ENCODE measurements at places on chromosomes 2 and 18.

DNA sequence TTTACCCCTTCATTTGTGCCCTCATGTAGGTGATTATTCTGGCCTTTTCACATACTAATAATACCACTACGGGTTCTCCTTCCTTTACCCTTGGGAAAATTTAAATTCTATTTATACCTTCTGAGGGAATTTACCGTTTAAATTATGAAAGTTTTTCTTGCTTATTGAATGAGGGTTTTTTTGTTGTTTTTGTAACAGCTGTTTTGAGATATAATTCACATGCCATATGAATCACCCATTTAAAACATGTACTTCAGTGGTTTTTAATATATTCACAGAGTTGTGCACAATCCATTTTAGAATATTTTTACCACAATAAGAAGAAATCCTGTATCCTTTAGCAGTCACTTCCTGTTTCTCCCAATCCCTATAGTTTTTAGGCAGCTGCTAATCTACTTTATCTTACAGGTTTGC is 54.7 kb downstream of the EML4 start:
- DNase-seq, result no peak

- no peak for DNase-seq
Measured at GRCh38 chr2:214651451-214651850, 158.0 kb downstream of the BARD1 start.

DNA sequence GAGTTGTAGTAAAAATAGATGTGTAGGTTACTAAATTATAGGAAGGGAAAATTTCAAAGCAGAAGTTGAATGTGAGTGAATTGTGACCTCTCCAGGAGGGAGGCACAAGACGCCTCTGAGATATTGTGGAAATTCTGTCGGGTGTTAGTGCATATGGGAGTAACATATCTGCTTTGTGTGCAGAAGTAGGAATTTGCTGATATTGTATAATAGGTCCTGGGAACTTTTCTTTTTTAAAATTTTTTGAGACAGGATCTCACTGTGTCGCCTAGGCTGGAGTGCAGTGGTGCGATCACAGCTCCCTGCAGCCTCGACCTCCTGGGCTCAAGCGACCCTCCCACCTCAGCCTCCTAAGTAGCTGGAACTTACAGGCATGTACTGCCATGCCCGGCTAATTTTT is 34.7 kb downstream of the UBXN4 start:
- no peak for DNase-seq

DNA sequence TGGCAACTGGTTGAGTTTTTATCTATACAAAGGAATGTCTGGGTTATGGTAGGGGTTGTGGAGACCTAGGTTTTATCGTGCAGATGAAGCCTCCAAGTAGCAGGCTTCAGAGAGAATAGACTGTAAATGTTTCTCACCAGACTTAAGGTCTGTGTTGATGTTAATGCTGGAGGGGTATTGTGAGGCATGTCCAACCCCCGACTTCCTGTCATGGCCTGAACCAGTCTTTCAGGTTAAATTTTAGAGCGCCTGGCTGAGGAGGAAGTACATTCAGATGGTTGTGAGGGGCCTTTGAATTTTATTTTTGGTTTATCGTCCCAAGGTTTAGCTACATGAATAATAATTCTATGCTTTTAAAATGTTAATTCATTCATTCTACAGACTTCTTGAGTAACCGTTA is 435.1 kb downstream of the DLGAP1 start:
- no peak for DNase-seq

- DNase-seq, result no peak
Measured at GRCh38 chr2:120385355-120386127, 39.6 kb downstream of the INHBB start.

GRCh38 chr18:51668101-51668500 is 470.6 kb upstream of the MEX3C start:
- DNase-seq, result peak; percentile 20

All from hematopoietic multipotent progenitor cell (in vitro differentiated cells).